Pulmonary artery endothelial cell (primary cell): ENCODE measurements at places on chromosomes 7 and 10. TPM values are rescaled to one million over a fixed set of nuclear protein-coding genes. Genes with fewer than 3 reads are reported as not detected.

Gene OLAH
- total RNA-seq, result 0.14 TPM in 1 of 2 replicates, not detected in the other

Gene MAGI2
- total RNA-seq, result 1.3 and 2.7 TPM in 2 replicates

Gene COX19
- 5.9 and 7.7 TPM in 2 replicates for total RNA-seq

Gene PALD1
- 53.7 and 90.4 TPM in 2 replicates for total RNA-seq

Gene PHYHIPL
- total RNA-seq, result not detected in 2 replicates

Gene VWA2
- not detected in 2 replicates for total RNA-seq

Gene CPN1
- total RNA-seq, result not detected in 2 replicates

Gene OR6B1
- total RNA-seq, result not detected in 2 replicates

Gene OR2A42
- under 0.01 TPM in 1 of 2 replicates, not detected in the other for total RNA-seq

Gene ANXA8L1
- total RNA-seq, result 0.04 TPM in 1 of 2 replicates, not detected in the other

Gene PRF1
- not detected in 2 replicates for total RNA-seq

Gene AS3MT
- 1.4 and 3.0 TPM in 2 replicates for total RNA-seq

Gene PHF14
- total RNA-seq, result 34.5 and 39.7 TPM in 2 replicates
